ENCODE measurements at places on chromosomes 12 and 14. TPM values are rescaled to one million over a fixed set of nuclear protein-coding genes. Genes with fewer than 3 reads are reported as not detected.
A peak's percentile ranks its signal among the peaks of the same experiment; 100 is the strongest.

- H3K27ac ChIP-seq: no peak overlapping the region
- H3K27me3 ChIP-seq: no peaks in the 10 kb centered on the region
- H3K4me3 ChIP-seq: no peak overlapping the region
Measured at GRCh38 chr14:73833034-73833433, 18.6 kb upstream of the PTGR2 start.

DNA sequence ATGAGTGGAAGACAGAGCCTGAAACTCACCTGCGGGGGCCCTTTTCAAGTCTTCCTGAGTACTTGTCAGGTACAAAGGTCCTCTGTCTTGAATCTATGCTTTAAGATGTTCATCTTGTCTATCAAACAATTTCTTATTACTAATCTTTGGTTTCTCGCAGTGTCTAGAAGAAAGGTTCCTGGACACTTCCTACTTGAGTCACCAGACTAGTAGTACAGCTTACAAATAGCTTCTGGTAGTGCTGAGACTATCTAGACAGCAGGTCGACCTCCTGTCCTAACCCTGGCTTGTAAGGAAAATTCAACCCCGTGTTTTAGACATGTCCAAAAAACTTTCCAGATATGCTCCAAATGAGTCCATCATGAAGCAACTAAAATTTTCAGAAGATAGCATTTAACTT, 11.2 kb upstream of the ARID2 start:
- no peaks in the 10 kb centered on the region for H3K4me1 ChIP-seq
- no peaks in the 10 kb centered on the region for H3K27me3 ChIP-seq

- DNase-seq: peak; percentile 77
- no peaks in the 10 kb centered on the region for H3K27me3 ChIP-seq
- peak overlapping the region; percentile 6 for H3K4me3 ChIP-seq
- no peaks in the 10 kb centered on the region for H3K36me3 ChIP-seq
Measured at GRCh38 chr12:110269622-110270124, 11.4 kb upstream of the ATP2A2 start.

DNA sequence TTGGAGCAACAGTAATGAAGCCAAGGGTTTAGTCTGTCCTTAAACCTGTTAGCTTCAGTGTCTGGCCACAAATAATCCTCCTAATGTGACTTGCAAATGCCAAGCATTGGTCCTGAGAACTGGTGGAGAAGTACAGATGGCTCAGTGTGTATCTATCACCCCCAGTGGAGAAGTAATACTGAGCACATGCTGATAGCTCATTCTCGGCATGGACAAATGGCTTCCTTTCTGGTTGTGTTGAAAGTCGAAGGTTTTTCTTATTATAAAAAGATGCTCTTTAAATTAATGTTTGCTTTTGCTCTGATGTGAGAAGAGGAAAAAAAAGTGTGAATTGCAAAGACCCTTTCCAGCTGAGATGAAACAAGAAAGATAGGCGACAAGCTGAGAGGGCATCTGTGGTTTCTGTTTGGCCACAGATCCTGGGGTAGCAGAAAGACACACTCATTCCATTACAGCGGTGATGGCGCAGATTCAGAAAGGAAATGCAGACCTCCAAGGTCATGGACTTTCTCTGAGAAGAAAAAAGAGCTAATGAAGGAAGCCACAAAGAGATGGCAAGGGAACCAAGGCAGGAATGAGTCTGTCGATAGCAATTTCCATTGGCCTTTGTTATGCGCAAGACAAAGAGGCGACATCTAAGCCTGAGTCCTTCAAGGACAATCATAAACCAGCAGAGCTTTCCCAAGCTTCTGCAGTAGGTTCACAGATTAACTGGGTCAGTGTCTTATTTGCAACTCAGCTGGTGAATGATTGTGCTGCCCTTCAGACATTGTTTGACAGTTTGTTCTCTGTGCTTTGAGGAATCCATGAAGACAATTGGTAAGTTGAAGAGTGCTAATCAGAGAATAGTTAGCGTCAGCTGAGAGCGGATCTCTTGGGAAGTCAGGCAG, 155.5 kb upstream of the RGS6 start:
- no peaks in the 10 kb centered on the region for H3K27me3 ChIP-seq
- H3K36me3 ChIP-seq: no peaks in the 10 kb centered on the region
- H3K27ac ChIP-seq: no peak overlapping the region
- H3K4me1 ChIP-seq: no peaks in the 10 kb centered on the region
- no peak for DNase-seq

- H3K27me3 ChIP-seq: peaks cover 30% of the 10 kb centered on the region
- no peaks in the 10 kb centered on the region for H3K4me1 ChIP-seq
- no peaks in the 10 kb centered on the region for H3K36me3 ChIP-seq
- no peak overlapping the region for H3K4me3 ChIP-seq
- H3K27ac ChIP-seq: no peak overlapping the region
- DNase-seq: no peak
Measured at GRCh38 chr12:54040148-54040494, 7.3 kb downstream of the HOXC5 start.

GRCh38 chr12:17884581-17884980, 205.4 kb downstream of the RERGL start:
- H3K27me3 ChIP-seq: no peaks in the 10 kb centered on the region
- H3K27ac ChIP-seq: no peak overlapping the region
- no peaks in the 10 kb centered on the region for H3K4me1 ChIP-seq
- H3K36me3 ChIP-seq: no peaks in the 10 kb centered on the region
- no peak overlapping the region for H3K4me3 ChIP-seq
- no peak for DNase-seq

DNA sequence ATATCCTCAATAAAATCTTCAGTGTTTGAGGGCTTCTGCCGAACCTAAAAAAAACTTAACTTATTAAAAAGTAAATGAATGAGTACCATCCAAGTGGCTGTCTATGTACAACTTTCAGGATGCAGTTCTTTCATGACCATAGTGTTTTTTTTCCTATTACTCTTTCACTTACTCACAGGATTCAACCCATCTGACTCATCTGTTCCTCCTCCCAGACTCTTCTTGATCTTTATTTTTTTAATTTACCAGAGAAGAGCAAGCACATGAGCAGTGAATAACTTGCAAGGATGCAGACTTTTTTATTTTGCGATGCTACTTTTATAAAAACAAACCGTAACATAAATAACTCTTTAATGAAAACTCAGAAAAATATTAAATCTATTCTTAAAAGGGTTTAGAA, 24.5 kb downstream of the RECQL start:
- no peaks in the 10 kb centered on the region for H3K27me3 ChIP-seq
- no peak overlapping the region for H3K27ac ChIP-seq
- peak; percentile 67 for DNase-seq
- H3K4me3 ChIP-seq: no peak overlapping the region
- H3K36me3 ChIP-seq: peaks cover 9% of the 10 kb centered on the region

DNA sequence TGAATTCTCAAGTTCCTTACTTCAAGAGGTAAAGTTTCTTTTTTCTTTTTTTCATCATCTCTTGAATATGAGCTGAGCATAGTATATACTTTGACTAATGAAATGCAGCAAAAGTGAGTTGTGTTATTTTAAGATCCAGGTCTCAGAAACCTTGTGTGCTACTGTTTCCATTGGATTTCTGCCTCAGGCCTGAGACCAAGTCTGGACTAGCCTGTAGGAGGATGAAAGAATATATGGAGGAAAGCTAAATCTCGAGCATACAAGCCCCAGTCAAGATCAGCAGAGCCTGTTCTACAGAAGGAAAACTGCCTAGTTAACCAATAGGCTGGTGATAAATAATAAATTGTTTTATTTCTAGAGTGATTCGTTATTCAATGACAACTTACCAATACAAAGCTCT, 652.5 kb downstream of the C12orf50 start:
- no peak for DNase-seq
- no peak overlapping the region for H3K27ac ChIP-seq
- no peaks in the 10 kb centered on the region for H3K4me1 ChIP-seq
- no peaks in the 10 kb centered on the region for H3K27me3 ChIP-seq
- H3K4me3 ChIP-seq: no peak overlapping the region

GRCh38 chr12:27709932-27710591, 570 bp upstream of the MRPS35 start:
- peak overlapping the region; percentile 77 for H3K27ac ChIP-seq
- peak; percentile 78 for DNase-seq
- peaks cover 2% of the 10 kb centered on the region for H3K4me1 ChIP-seq
- no peaks in the 10 kb centered on the region for H3K27me3 ChIP-seq
- peak overlapping the region; percentile 91 for H3K4me3 ChIP-seq

GRCh38 chr12:18108611-18109010, 18.6 kb upstream of the RERGL start:
- H3K36me3 ChIP-seq: no peaks in the 10 kb centered on the region
- DNase-seq: no peak
- no peaks in the 10 kb centered on the region for H3K27me3 ChIP-seq
- H3K4me3 ChIP-seq: no peak overlapping the region
- H3K4me1 ChIP-seq: no peaks in the 10 kb centered on the region
- no peak overlapping the region for H3K27ac ChIP-seq

GRCh38 chr14:104307246-104307626, 168.8 kb downstream of the KIF26A start:
- H3K4me1 ChIP-seq: no peaks in the 10 kb centered on the region
- H3K27ac ChIP-seq: no peak overlapping the region
- H3K4me3 ChIP-seq: no peak overlapping the region

- no peaks in the 10 kb centered on the region for H3K4me1 ChIP-seq
- no peaks in the 10 kb centered on the region for H3K27me3 ChIP-seq
- DNase-seq: no peak
- H3K36me3 ChIP-seq: no peaks in the 10 kb centered on the region
- H3K4me3 ChIP-seq: no peak overlapping the region
- no peak overlapping the region for H3K27ac ChIP-seq
Measured at GRCh38 chr14:78319887-78320635, 149.9 kb downstream of the NRXN3 start.

DNA sequence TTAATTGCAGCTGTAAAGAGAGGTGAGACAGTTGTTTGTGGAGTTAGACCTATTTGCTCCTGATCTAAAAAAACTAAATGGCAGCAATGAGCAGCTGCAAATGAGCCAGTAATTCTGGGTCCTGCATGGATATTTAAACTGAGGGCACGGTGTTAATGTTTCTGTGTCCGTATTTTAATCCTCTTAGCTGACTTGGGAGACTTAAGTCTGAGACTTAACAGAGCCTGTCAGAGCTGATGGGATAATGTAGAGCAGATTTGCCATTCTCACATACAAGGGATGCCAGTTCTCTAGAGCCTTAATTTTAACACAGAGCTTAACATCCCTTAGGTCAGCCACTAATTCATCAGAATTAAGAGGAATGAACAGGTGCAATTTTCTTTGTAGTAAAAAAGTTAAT, 178.6 kb upstream of the PDE3A start:
- H3K4me1 ChIP-seq: no peaks in the 10 kb centered on the region
- H3K36me3 ChIP-seq: no peaks in the 10 kb centered on the region
- no peaks in the 10 kb centered on the region for H3K27me3 ChIP-seq
- DNase-seq: no peak
- H3K4me3 ChIP-seq: no peak overlapping the region
- no peak overlapping the region for H3K27ac ChIP-seq

- peak; percentile 98 for DNase-seq
- H3K27me3 ChIP-seq: no peaks in the 10 kb centered on the region
- peaks cover 5% of the 10 kb centered on the region for H3K4me1 ChIP-seq
Measured at GRCh38 chr14:68535404-68536017, 257.4 kb downstream of the ZFP36L1 start.

- H3K36me3 ChIP-seq: no peaks in the 10 kb centered on the region
- no peaks in the 10 kb centered on the region for H3K27me3 ChIP-seq
- no peak overlapping the region for H3K27ac ChIP-seq
- no peaks in the 10 kb centered on the region for H3K4me1 ChIP-seq
- H3K4me3 ChIP-seq: no peak overlapping the region
- DNase-seq: no peak
Measured at GRCh38 chr14:101113108-101113612, 209.6 kb upstream of the RTL1 start.

GRCh38 chr14:103854017-103854808, 6.8 kb upstream of the PPP1R13B start:
- peaks cover 4% of the 10 kb centered on the region for H3K27me3 ChIP-seq
- no peak for DNase-seq
- no peak overlapping the region for H3K27ac ChIP-seq
- no peaks in the 10 kb centered on the region for H3K36me3 ChIP-seq
- no peak overlapping the region for H3K4me3 ChIP-seq

The CYP46A1 gene
- total RNA-seq: under 0.01 TPM

The OTX2 gene
- total RNA-seq: not detected

The FERMT2 gene
- 128 TPM for total RNA-seq

The FGF23 gene
- not detected for total RNA-seq

The COA8 gene
- 26.4 TPM for total RNA-seq

The LGMN gene
- 22.6 TPM for total RNA-seq

The SYCP3 gene
- 0.26 TPM for total RNA-seq

The GXYLT1 gene
- 10.5 TPM for total RNA-seq

The RAPGEF3 gene
- total RNA-seq: 2.8 TPM
